ENCODE measurements at places on chromosomes 6 and 20.

DNA sequence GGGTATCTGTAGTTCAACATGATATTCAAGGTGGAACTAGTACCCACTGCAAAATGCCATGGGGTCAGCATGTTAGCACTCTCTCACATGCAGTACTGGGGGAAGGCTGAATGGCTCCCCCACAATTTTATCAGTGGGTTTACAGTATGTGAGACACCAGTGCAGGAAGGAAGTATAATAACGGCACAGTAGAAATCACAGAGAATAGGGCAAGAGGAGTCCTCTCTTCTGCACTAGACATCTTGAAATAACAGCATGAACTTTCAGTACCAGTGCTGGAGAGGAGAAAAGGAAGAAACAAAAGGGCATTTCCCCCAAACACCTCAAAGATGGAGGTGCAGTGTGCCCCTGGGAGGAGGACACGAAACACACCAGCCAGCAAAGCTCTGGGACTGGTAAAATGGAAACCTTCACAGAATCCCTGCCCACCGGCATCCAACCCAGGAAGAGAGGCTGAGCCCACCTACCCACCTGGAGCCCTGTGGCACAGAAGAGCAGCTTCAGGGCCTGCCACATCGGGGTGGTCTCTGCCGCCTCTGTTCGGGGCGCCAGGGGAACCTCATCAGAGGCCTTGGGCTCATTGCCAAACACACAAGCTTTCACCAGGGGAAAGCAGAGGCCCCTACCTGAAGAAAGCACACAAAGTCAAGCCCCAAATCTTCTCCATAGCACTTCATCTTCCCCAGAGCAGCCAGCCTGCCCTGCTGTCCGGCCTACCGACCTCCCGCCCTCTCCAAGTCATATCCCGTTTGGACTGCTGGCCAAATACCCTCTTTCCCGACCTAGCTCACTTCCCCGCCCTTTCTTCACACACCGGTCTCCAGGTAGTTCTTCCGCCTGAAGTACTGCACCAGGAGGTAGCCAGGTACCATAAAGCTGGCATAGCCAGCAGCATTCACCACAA is 1.2 kb downstream of the SLC35B2 start:
- DNase-seq: no peak

- DNase-seq: no peak
These were observed 4.5 kb upstream of the FAM110A start for GRCh38 chr20:828987-829386.

- DNase-seq: no peak
These were observed 181.7 kb downstream of the WDR27 start for GRCh38 chr6:169520104-169520503.

- DNase-seq: no peak
These were observed 122.6 kb upstream of the PLCB4 start for GRCh38 chr20:8946036-8946940.

GRCh38 chr6:24775520-24776058 is 852 bp downstream of the GMNN start:
- DNase-seq: no peak

- no peak for DNase-seq
These were observed 5.7 kb upstream of the CTNNBL1 start for GRCh38 chr20:37688093-37688492.

DNA sequence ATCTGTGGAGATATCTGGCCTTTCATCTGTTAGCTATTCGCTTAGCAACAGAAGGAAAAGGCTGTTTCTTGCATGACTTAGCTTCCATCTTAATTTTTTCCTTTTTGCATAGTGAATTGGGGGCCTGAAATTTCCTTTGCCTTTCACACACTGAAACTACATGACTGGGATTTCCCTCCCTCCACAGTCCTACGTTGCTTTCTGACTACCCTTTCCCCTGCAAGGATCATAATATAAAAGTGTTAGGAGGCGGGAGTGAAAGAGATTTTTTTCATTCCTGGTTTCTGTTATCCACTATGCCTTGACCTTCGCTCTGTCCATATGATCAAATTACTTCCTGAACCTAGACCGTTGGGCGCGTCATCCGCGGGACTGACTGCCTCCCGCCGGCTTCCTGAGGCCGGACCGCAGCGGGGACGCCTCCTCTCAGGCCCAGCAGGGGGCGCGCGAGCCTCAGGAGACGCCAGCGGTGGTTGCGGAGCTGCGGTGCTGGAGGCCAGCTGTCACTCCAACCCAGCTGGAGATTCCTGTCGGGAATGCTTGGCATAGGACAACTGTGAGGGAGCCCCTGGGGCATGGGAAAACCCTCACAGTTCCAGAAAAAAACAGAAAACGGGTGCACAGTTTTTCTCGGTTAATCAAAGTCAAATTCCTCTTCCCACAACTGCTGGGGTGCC is 55.6 kb downstream of the MEP1A start:
- DNase-seq: peak; percentile 80

DNA sequence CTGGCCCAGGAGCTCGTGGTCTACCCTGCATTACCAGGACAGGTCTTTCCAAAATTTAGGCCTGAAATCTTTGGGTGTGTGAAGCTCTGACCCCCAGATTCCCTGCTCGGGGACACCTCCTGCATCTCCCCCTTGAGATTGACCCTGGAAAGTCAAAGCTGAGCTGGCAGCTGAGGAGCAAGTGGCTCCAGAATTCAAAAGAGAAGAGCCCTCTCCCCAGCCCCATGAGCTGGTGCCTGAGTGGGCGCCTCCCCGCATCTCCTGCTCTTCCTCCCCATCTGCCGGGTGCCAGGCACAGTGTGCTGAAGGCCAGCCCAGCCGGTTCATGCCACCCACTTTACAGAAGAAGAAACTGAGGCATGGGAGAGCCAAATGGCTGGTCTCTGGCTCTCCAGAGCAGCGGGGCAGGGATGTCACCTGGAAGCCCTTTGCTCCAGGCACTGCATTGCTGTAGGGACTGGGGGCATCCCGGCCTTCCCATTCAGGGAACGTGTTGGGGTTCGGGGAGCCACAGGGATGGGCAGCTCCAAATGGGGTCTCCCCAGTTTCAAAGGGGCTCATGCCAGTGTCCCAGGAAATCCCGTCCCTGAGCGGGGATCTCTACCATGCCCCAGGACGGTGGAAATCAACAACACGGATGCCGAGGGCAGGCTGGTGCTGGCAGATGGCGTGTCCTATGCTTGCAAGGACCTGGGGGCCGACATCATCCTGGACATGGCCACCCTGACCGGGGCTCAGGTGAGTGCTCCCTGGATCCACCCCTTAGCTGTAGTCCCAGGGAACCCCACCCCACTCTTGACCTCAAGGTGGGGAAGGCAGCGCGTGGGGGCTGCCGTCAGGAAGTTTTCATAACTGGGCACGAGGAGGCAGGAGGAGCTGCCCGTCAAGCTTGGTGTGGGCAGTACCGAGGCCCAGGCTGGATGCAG is 20.5 kb downstream of the NPEPL1 start:
- no peak for DNase-seq

DNA sequence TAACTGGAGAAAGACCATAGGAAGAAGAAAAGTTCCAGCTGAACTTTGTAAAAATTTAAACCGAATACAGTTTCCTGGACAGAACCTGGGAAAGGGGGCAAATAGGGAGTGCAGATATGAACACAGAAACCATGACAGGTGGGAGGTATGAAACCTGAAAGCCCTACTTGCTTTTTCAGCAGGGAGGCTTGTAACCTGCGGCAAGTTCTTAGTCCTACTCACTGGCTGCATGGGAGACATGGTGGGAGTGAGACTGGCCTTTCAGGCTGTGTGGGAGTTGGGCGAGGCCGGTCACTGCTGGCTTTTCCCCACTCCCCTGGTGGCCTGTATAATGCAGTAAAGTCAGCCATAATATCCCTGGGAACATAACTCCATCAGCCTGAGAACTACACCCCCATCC is 54.2 kb downstream of the ROS1 start:
- no peak for DNase-seq

- DNase-seq: no peak
These were observed 63.2 kb upstream of the BEND6 start for GRCh38 chr6:56891754-56892153.

- no peak for DNase-seq
These were observed 62.5 kb downstream of the GJA1 start for GRCh38 chr6:121497970-121498375.

DNA sequence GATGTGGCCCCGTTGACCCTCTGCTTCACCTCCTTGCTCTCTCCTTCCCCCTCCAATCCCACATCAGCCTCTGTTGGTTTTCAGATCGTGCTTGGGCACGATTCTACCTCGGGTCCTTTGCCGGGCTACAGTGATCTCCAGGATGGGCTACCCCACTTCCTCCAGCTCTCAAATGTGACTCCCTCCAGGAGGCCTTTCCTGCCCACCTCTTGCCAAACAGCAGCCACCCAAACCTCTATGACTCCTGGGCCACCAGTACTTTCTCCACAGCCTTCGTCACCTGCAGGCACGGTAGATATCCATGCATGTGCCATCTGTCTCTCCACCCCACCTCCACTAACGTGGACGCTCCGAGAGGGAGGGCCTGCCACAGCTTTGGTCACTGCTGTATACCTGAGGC is 55.9 kb upstream of the NXT1 start:
- no peak for DNase-seq

GRCh38 chr6:90326404-90327057 is 29.9 kb upstream of the BACH2 start:
- DNase-seq: no peak

DNA sequence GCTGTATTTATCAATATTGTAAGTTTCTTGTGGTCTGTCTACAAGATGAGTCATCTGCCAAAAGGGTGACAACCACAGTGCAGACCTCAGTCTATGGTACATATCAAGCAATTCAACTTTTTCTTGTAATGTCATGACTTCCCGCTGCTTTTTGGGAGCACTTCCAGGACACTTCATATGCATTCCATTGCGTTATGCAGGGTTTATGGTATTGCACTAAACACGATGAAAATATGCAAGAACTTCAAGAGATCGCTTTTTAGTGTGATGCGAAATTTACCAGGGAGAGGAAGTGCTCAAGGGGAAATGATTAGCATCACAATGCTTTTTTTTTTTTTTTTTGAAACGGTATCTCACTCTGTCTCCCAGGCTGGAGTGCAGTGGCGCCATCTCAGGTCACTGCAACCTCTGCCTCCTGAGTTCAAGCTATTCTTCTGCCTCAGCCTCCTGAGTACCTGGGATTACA is 166.5 kb downstream of the TFAP2A start:
- DNase-seq: peak; percentile 73

- DNase-seq: no peak
These were observed 12.4 kb downstream of the CD40 start for GRCh38 chr20:46130534-46130933.

DNA sequence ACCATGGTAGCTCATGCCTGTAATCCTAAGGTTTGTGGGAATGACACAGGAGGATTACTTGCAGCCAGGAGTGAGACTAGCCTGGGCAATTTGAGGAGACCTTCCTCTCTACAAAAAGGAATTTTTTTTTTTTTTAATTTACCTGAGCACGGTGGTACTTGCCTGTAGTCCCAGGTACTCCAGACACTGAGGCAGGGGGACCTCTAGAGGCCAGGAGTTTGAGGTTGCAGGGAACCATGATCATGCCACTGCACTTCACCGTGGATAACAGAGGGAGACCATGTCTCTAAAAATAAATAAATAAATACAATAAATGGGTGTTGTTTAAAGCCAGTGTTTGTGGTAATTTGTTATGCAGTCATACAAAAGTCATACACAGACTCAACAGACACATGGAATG is 2.4 kb upstream of the HLA-F start:
- no peak for DNase-seq

DNA sequence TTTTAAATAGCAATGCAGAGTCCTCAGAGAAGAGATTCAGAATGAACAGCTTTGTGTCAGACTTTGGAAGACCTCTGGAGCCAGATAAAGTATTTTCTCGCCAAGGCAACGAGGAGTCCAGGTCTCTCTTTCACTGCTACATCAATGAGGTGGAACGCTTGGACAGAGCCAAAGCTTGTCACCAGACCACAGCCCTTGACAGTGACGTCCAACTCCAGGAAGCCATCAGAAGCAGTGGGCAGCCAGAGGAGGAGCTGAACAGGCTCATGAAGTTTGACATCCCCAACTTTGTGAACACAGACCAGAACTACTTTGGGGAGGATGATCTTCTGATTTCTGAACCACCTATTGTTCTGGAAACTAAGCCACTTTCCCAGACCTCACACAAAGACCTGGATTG is 55.5 kb downstream of the MRAP2 start:
- no peak for DNase-seq

GRCh38 chr6:154167126-154167525 is 128.1 kb downstream of the OPRM1 start:
- no peak for DNase-seq

DNA sequence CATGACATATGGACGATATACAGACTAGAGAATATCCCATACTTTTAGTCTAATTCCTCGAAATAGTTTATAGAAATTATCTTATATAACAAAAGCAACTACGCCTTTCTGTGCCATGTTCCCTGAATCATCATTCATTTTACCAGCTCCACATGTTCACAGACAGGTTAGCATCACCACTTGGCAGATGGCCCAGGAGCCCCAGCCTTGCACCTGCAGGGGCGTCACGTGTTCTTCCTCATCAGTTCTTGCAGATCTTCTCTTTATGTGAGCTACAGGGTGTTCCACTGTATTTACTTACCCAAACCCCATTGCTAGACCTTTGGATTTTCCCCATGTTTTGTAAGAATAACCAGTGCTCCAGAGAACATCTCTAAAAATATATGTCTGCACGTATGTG is 12.6 kb upstream of the BNIP5 start:
- DNase-seq: no peak

- DNase-seq: peak; percentile 83
These were observed 11.8 kb downstream of the CPNE5 start for GRCh38 chr6:36827261-36828079.

GRCh38 chr6:52570291-52570700 is 6.6 kb downstream of the TRAM2 start:
- DNase-seq: no peak

GRCh38 chr20:30963591-30963990 is 293.9 kb upstream of the DEFB115 start:
- no peak for DNase-seq

DNA sequence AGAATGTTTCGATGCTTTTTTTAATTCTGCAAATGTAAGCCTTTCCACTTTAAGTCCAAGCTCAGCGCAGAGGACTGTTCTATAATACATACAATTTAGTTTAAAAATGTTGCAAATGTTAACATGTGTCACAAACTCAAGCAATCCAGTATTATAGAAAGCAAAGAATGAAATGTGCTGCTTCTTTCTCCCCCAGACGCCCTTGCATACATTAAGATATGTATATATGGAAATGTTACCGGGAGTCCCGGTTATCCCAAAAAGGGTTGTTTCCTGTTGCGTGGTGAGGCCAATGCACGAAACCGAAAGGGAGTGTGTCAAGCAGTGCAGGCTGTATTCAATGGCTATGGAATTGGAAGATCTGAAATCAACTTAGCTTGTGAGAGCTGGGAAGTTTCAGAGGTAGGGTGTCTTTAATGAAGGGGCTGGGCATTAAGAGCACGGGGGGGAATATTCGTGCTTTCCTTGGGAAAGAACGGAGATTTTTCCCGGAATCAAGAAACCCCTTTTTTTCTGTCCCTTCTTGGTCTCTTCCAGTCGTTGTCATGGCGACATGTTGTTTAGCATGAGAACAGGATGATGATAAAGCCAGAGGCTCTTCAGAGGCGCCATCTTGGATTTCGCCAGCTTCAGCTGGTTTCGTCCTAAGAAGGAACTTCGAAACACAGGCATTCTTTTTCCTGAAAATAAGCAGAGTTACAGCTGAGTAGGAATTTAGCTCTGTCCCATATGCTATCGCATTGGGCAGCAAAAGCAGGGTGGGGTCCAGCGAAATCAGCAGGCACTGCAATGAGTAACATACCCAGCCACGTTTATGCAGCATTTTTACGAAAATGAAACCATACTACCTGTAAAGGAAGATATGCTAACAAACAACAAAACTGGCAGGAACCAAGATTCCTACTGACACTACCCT is 10.1 kb upstream of the NQO2 start:
- peak; percentile 99 for DNase-seq

GRCh38 chr6:124022641-124023040 is 219.0 kb downstream of the NKAIN2 start:
- DNase-seq: no peak

Measured in AML-193 (cell line).